ENCODE measurements at places on chromosomes 12 and 14. TPM values are rescaled to one million over a fixed set of nuclear protein-coding genes. Genes with fewer than 3 reads are reported as not detected.

The P2RX2 gene
- total RNA-seq = not detected

DNA sequence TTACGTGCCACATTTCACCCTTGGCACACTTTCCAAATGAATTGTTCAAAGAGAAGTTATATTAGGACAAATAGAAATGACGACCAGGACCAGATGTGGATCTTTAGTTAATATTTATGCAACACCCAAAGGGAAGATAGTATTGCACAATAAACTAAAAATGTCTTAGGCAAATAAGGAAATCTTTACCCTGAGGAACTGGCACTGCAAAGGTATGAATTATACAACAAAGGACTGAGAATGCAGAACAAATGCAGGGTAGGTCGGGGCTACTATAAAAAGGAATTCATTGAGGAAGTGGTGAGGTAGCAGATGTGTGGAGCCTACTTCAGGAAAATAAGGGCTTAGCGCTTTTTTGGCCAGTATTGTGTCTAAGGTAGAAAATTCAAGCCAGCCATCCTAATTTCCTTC lies 3.9 kb upstream of the TMTC2 start:
- H3K36me3 ChIP-seq = no peaks in the 10 kb centered on the region
- H3K4me3 ChIP-seq = no peak overlapping the region
- DNase-seq = no peak
- H3K4me1 ChIP-seq = peaks cover 4% of the 10 kb centered on the region
- no peak overlapping the region for H3K27ac ChIP-seq

DNA sequence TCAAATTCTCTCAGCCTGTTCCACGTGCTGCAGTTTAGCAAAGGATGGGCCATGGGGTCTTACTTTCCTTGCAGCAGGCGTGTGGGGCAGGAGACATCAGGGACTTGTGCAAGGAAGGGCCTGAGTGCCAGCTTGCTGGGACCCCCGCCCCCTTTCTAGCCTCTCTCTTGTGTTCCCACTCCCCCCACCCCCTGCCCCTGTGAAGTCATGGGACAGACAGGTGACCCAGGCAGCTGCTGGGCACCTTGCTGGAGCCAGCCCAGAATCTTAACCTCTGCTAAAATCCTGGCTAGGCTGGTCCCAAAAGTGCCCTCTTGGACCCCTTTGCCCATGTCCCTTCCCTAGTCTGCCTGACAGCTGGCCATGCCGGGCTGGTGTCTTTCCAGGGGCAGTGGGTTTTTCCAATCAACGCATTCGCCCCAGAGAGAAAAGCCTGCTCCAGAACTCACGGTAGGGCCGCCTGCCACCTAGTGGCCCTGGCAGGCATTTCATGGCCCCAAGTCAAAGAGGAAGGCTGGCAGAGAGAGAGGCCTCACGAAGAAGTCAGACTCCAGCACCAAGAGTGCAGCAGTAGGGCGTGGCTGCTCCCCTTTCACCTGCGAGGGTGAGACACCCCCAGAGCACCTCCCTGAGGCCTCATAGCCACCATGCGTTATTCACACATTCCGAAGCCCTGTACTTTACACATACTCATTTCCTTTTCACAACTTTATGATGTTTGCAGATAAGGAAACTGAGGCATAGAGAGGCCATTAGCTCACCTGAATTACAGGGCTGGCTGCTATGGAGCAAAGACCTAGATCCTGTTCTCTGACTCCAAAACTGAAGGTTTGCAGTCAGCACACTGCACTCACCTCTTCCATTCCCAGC lies 67.4 kb downstream of the LGMN start:
- H3K36me3 ChIP-seq = peaks cover 49% of the 10 kb centered on the region
- no peak overlapping the region for H3K4me3 ChIP-seq
- H3K27me3 ChIP-seq = no peaks in the 10 kb centered on the region
- H3K4me1 ChIP-seq = peaks cover 27% of the 10 kb centered on the region

GRCh38 chr12:42683266-42683665 lies 93.7 kb upstream of the PRICKLE1 start:
- no peaks in the 10 kb centered on the region for H3K27me3 ChIP-seq
- H3K27ac ChIP-seq = no peak overlapping the region
- no peaks in the 10 kb centered on the region for H3K4me1 ChIP-seq
- H3K4me3 ChIP-seq = no peak overlapping the region
- no peaks in the 10 kb centered on the region for H3K36me3 ChIP-seq

The ST8SIA1 gene
- 3.1 TPM for total RNA-seq

DNA sequence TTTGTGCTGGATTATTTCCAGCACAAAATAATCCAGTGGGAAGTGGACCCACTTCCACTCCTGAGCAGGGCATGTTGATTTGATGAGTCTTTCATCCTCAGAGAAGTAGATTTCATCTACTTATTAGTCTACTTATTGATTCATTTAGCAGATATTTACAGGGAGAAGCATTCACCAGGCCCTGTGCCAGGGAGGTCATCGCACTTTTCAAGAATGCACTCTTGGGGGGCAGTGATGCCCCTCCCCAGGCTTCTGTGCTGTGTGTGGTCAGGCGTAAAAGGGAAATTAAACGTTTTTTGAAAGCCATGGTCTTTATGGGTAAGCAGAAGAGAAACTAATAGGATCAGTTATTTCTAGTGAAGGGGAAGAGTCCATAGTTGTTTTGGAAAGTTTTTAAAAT lies 610.7 kb upstream of the TMEM132C start:
- H3K4me3 ChIP-seq = no peak overlapping the region
- no peaks in the 10 kb centered on the region for H3K27me3 ChIP-seq
- no peak overlapping the region for H3K27ac ChIP-seq

The AJUBA gene
- 1.2 TPM for total RNA-seq

DNA sequence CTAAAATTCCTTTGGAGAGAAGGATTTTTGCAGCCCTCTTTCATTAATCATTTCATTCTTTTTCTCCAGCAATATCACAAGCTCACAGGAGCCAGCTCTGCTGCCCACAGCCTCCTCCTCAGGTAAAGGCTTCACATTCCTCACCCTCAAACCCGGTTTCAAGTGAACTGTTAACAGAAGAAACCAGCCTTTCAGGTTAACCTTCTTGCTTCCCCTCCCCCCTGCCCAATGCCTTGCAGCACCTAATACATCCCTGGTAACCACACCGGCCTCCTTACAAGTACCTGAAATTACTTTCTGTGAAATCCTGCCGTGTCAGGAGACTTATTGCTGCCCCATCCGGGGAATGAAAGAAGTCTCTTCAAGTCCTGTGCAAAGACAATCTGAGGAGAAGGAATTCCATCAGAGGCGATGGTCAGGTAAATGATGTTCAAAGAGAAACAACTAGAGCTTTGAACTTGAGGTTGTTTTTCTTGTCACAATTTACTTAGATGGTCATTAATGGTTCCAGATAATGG lies 111.2 kb downstream of the MYRFL start:
- no peak overlapping the region for H3K4me3 ChIP-seq
- DNase-seq = no peak
- no peaks in the 10 kb centered on the region for H3K27me3 ChIP-seq
- H3K27ac ChIP-seq = no peak overlapping the region

GRCh38 chr12:4134448-4135263 lies 138.9 kb upstream of the CCND2 start:
- no peak overlapping the region for H3K27ac ChIP-seq
- H3K4me3 ChIP-seq = no peak overlapping the region
- H3K27me3 ChIP-seq = no peaks in the 10 kb centered on the region

All from activated CD4-positive, alpha-beta memory T cell treated with anti-CD3 and anti-CD28 coated beads, Interleukin-2, amount 10 ng/mL, durations not matched to agents 7 days and 5 days (primary cell).